ENCODE measurements at places on chromosomes 7 and 10. TPM values are rescaled to one million over a fixed set of nuclear protein-coding genes. Genes with fewer than 3 reads are reported as not detected.
A peak's percentile ranks its signal among the peaks of the same experiment; 100 is the strongest.

The C10orf95 gene
- not detected for total RNA-seq

The NDUFB2 gene
- 388 TPM for total RNA-seq

DNA sequence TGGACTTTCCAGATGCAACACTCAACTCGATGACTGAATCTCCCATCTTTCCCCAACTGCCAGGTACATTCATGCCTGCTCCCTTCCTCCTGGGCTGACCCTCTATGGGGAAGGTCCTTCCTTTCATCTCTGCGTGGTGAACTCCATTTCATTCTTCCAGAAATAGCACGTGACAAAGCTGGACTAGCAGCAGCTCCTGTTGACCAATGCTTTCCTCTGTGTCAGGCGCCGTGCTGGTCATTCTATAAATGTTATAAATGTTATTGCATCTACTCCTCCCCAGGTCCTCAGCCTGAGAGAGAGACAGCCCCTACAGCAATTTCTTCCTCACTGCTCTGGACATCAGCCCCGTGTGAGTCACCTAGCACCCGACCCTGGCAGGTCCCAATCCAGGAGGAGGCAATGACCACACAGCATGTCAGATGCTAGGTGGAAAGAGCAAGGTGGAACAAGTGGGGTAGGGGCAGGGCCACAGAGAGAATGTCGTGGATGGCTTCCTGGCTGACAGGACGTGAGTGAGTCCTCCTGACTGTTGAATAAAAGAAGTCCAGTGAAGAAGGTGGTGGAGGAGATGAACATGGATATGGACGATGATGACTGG lies 178.1 kb downstream of the ADAM12 start:
- peak; percentile 69 for DNase-seq

- DNase-seq = no peak
Measured at GRCh38 chr10:73791871-73792400, 6.5 kb downstream of the ZSWIM8 start.

DNA sequence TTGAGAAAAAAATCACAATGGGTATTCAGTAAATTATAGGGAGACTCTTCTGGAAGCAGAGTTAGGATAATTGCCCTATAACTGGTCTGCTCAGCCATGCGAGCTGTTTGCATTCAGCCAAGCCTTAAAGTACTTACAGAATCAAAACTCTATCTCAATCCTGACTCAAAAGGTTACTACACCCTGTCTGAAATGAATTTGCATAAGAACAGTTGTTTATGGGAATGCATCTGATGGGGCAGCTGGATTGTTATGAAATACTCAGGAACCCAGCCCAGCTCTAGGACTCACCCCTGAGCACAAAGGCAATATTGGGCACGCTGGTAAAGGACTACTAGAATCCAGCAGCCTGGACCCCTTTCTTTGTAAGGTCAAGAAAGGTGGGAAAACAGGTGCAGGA lies 38.8 kb downstream of the AKR1B15 start:
- DNase-seq = no peak

DNA sequence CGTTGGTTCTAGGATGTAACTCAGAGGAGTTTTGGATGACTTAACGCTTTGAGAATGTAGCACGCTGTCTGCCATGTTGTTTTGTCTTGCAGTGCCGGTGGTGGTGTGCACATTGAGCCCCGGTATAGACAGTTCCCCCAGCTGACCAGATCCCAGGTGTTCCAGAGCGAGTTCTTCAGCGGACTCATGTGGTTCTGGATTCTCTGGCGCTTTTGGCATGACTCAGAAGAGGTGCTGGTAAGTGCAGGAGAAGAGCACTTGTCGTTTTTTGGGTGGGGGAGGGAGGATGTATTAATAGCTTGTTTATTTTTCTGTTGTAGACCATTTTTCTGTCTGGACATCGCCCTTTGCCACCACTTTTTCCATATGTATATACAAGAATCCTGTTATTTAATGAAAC lies 6.3 kb downstream of the NDUFB2 start:
- no peak for DNase-seq

- DNase-seq = no peak
Measured at GRCh38 chr10:76869931-76870330, 767.7 kb downstream of the KCNMA1 start.

DNA sequence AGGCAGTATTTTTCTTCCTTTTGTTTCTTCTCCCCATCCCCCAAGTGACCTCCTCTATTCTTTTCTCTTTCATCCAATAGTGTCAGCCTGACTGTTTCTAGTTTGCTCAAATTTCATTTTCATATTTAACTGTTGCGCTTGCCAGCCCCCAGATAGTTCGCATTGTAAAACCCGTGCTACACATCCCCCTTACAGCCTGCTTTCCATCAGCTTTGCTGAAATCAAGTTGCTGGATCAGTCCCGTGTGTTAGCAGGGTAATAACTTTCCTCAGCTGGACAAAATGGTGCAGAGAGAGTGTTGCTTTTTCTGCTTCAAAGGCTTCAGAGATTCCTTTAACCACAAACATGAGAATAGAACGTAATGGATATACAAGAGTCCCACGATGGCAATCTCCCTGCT lies 180.6 kb upstream of the NPVF start:
- no peak for DNase-seq

GRCh38 chr10:13049774-13050420 lies 48.4 kb upstream of the CCDC3 start:
- DNase-seq = no peak

DNA sequence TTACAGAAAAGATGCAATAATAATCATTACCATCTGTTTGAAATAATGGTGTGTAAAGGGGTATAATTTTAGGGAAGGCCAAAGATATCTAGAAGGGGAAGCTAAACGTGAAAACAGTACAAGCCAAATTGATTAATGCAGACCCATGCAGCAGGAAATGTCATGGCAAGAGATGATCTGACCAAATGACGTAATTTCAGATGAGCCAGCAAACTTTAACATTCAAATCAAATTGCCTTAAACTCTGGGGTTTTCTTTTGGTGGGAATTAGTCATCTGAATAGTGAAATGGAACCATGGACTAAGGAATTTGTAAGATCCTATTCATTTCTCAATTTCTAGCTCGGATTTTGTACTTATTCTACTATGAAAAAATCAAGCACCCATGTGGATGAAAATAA lies 21.4 kb upstream of the SCIN start:
- no peak for DNase-seq

DNA sequence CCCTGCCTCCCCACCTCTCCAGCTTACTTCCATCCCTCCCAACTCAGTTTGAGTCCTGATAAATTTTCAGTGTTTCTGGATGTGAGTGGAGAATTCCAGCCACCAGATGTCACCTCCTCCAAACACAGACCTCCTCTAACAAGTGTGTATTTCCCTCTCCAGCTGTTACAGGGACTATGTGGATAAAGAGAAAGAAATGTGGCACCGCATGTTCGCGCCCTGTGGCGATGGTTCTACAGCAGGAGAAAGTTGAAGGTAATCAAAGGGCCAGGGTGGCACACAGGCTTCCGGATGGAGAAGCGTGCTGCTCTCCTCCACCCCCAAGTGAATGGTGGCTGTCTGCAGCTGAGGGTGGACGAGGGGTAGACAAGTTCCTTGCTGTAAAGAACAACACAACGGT lies 14.7 kb downstream of the FKBP6 start:
- peak; percentile 86 for DNase-seq

DNA sequence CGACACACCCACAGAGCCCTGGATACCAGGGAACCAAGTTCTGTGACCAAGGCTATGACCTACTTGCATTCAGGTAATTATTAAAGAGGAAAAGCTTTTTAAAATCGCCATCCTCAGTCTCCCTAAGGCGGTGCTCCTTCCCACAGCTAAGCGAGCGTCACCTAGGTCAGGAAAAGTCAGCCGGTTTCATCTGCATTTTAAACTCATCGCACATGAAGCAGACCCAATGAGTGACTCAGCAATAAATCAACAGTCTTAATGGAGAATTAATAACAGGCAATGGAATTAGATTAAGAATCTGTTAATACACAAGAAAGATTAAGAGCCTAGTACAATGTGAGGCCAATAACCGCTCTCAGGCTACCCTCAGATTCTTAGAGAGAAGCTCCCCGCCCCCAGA lies 59.2 kb downstream of the HSPA12A start:
- no peak for DNase-seq

DNA sequence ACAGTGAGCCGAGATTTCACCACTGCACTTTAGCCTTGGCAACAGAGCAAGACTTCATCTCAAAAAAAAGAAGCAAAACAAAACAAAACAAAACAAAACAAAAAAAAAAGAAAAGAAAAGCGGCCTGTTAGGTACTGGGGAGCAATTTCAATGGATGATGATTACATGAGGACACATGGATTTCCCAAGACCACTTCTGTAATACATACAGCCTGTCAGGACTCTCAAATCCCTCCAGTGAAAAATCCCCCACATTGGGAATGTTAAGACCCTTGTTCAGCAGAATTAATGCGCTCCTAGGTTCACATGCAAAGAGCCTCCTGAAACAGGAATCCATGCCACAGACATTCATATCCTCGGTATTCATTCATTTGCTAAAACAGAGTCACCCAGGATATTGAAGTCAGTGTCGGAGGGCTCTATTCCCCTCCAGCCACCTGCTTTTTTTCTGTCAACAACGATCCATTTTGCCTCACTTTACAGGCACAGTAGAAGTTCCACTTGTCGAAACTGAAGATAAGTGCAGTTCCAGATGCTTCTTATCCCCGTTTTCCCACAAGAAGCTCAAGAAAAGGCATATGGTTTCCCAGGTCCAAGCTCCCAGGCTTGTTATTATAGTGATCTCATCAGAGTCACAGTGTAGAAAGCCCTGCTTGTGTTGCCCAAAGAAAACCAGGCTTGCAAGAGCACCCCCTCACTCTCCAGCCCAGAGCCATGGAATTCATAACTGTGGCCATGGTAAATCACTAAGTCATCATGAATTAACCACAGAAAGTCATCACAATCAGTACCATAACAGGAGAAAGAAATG lies 20.2 kb downstream of the SLC16A12 start:
- peak; percentile 91 for DNase-seq

The TCAF2 gene
- total RNA-seq = 6.7 TPM

The IL6 gene
- total RNA-seq = 0.56 TPM

The GPRIN2 gene
- total RNA-seq = not detected

The CLDN3 gene
- total RNA-seq = not detected

GRCh38 chr10:62381385-62382102 lies 7.4 kb downstream of the ZNF365 start:
- DNase-seq = peak; percentile 38

Data from myocyte (in vitro differentiated cells).